Stimulated activated CD4-positive, alpha-beta T cell treated with anti-CD3 and anti-CD28 coated beads, TNF-alpha, amount 100 ng/mL, for 24 hours (primary cell): ENCODE measurements at places on chromosomes 7 and 10.

DNA sequence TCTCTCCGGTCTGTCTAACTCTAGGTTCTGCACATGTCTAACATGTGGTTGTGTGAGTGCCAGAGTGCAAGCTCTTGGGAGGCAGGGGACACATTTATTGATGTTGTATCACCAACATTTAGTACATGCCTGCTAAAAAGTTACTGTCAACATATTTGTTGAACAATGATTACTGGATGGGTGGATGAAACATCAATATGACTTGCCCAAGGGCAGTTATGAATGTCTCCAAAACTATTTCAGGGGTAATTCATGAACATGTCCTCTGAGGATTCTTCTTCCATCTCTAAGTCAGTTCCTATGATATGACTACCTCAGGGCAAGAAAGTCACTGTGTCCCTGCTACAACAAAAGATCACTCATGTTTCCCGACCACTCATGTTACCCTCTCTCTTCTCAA, 91.3 kb upstream of the STEAP1B start:
- DNase-seq: no peak

DNA sequence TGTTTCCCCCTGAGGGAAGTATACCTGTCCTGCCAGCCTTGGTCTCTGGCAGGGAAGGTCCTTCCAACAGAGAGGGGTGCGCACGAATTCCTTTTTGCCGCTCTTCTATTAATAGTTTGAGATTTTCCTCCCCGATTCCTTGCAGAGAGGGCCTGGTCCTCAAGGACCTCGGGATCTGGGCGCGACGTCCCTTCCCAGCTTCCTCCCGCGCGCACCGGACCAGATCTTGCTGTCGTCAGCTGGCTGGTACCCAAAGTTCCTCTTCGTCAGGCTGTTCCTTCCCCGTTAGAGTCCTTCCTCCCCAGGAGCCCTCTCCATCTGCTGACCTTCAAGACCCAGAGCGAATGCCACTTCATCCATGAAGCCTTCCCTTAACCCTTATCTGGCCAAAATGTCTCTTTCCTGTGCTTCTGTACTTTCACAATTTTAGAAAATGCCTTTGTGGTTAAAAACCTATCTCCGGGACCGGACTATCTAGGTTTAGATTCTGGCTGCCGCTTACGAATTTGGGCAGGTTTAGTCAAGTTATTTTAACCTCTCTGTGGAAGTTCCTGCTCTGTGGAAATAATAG, 851 bp upstream of the GOT1 start:
- no peak for DNase-seq

GRCh38 chr7:122884186-122884585, 2.1 kb downstream of the CADPS2 start:
- no peak for DNase-seq

DNA sequence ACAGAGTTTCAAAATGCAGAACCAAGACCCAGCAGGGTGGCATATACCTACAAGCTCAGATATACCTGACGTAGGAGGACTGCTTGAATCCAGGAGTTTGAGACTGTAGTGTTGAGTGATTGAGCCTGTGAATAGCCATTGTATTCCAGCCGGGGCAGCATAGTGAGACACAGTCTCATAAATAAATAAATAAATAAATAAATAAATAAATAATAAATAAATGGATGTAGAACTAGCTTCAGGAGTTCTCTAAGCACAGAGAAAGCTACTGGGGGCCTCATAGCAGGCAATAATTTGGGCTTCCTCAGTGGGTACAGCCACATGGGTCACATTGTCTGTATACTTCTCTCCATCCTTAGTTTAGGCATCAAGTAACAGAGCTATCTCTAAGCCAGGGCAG, 906.8 kb downstream of the LRMDA start:
- no peak for DNase-seq

- no peak for DNase-seq
These were observed 208.0 kb upstream of the CSTF2T start for GRCh38 chr10:51907361-51907760.

- no peak for DNase-seq
These were observed 43.8 kb downstream of the ARL4A start for GRCh38 chr7:12731214-12731656.

DNA sequence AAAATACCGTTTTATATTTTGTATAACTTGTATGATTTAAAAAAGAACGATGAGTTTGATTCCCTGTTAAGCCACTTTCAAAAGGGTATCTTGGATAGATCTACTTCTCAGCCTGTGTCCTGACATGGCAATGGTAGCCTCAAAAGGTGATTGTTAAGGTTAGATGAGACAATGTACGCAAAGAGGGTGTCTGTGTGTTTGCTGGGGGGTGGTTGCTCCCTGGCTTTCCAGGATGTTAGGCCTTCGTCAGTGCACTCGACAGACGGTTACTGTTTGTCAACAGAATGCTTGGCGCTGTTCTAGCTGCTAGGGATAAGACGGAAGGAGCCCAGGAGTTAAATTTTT, 90.3 kb downstream of the NEURL1 start:
- DNase-seq: no peak

- no peak for DNase-seq
These were observed 741.8 kb downstream of the SUGCT start for GRCh38 chr7:40876601-40877000.

GRCh38 chr10:57638411-57638810, 629.3 kb downstream of the IPMK start:
- no peak for DNase-seq
